ENCODE measurements at places on chromosomes 11 and 22.
A peak's percentile ranks its signal among the peaks of the same experiment; 100 is the strongest.

DNA sequence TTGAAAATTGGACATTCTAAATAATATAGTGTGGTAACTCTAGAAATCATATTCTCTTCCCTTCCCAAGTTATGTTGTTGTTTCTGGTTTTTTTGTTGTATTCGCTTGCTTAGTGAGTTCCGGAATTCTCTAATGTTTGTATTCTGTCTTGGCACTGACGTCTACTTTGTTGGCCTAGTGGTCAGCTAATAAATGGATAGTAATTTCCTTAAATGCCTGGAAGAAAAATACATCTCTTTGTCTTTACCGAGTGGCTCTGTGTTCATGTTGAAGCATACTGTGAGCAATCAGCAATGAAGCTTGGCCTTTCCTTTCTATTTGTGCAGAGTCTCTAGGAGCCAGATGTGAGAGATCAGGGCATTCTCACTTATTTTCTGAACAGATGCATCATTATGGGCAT, 1225.7 kb downstream of the JRKL start:
- DNase-seq, result no peak

- DNase-seq, result no peak
Measured at GRCh38 chr11:120146413-120147093, 8.6 kb upstream of the TRIM29 start.

- no peak for DNase-seq
Measured at GRCh38 chr11:71184421-71185210, 67.8 kb downstream of the SHANK2 start.

DNA sequence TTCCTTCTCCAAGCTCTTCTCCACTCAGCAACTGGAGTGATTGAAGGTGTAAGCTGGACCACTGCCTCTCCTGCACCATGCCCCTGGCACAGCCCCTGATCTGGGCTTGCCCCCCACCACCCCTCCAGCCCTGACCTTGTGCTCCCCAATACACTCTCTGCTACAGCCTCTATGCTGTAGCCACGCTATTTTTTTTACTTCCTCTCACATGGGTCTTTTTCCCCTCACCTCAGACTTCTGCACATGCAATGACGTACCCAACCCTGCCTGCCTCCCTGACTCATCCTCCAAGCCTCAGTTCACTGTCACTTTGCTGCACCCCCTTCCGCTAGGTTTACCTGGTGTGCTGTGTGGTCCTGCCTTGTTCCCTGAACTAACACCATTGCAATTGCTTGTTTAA, 9.0 kb downstream of the CSNK2A3 start:
- no peak for DNase-seq

DNA sequence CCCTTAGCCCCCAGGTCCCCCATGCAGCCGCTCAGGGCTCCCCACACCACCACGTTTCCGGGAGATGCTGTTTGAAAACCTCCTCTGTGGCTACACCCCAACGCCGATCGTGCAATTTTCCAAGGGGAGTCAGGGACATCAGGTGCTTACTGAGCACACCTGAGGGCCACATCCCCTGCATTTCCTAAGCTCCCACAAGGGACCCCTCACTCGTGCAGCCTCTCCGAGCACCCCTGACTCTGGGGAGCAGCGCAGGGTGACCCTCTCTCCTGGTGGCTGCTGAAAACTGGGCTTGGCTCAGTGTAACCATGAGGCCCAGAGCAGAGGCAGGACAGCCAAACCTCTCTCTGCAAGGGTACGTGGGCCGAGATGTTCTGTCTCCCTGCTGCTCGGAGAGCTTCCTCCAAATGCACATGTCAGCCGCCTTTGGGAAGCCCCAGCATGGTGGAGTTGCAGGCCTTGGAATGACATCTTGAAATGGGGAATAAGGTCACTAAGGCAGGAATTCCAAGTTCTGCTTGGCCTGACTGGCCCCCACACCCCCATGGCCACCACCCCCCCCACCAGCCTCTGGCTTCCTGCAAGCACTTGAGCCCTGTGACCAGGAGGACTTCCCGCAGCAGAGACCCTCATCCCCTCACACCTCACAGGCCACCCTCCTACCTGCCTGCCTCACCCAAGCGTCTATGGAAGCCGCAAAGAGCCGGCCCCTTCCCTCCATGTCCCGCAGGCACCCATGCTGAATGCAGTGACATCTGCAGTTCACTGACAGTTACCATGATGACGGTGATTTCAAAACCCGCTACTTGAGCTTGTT, 257.4 kb downstream of the BRD1 start:
- no peak for DNase-seq

- DNase-seq, result peak; percentile 32
Measured at GRCh38 chr22:23183061-23183698, 2.9 kb downstream of the BCR start.

DNA sequence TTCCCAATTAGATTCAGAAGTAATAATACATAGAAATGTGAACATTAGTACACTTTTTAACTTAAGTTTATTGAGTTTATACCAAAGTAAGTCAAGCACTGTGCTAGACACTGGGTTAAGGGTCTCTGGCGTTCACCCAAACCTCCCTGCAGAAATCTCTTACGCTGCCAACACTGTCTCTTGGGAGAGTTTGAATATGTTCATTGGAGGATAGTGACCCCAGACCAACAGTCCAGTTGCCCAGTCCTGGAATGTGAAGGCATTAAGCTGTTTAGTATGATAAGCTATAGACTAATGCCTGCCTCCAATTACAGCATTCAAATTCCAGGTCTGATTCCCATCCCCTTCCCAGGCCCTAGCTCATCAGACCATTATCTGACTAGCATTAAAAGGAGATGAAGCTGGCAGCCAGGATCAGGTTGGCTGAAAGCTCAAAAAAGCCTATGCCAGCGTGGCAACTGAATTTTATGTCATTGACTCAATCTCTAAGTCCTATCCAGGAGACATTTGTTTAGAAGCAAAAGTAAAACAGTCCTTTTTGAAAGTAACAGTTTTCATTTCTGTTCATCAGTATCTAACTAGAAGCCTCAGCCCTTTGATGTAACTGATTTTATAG, 77.8 kb downstream of the SFI1 start:
- no peak for DNase-seq

- DNase-seq, result no peak
Measured at GRCh38 chr22:27797520-27798391, 3.8 kb downstream of the MN1 start.
